K562 (cell line): ENCODE measurements at places on chromosomes 1 and 21.

DNA sequence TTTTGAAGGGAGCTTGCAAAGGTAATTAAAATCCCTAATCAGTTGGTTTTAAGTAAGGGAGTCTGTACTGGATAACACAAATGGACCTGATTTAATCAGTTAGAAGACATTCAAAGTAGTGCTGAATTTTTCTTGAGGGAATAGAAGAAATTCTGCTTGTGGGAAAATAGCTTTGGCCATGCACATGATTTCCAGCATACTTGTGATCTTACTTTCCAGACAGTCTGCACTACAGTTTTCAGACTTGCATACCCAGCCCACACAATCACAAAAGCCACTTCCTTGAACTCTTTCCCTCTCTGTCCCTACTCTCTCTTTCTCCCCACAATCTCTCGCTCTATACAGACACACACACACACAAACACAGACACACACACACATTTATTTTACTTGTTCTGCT is 852.1 kb downstream of the PLA2G4A start:
- no peak for DNase-seq

- DNase-seq = no peak
Observed at GRCh38 chr1:109782927-109783326, 19.2 kb upstream of the EPS8L3 start.

DNA sequence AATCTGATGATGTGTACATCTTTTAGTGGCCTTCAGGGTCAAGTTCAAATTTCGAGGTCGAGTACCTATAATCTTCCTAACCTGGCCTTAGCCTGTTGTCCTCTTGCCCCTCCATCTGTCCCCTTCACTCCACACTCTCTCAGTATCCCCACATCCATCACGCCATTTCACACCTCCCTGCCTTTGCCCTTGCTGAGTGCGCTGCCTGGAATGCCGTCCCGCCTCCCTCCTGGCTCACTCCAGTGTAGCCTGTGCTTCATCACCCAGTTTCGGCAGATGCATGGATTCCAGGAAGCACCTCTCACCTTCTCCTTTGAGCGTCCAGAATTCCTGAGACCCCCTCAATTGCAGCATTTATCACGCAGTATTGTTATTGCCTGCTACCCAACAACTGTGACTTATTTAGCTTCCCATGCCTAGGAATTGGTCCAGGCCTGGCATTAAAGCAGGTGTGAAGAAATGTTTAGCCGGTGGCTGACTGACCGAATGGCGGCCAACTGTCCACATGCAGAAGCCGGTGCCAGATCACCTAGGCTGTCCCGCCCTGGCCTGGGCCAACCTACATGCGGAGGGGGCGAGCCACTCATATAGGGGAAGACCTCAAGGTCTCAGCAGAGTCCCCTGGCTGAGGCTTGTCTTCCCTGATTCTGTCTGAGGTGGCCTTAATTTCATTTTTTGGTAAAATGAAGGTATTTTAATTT is 34.5 kb downstream of the MYOM3 start:
- no peak for DNase-seq

GRCh38 chr1:155002464-155003226 is at the start of gene ZBTB7B:
Gene ZBTB7B (plus strand): TSS chr1:155002802. CDS start chr1:155014661, 11,859 bp downstream.
- DNase-seq = peak; percentile 67

DNA sequence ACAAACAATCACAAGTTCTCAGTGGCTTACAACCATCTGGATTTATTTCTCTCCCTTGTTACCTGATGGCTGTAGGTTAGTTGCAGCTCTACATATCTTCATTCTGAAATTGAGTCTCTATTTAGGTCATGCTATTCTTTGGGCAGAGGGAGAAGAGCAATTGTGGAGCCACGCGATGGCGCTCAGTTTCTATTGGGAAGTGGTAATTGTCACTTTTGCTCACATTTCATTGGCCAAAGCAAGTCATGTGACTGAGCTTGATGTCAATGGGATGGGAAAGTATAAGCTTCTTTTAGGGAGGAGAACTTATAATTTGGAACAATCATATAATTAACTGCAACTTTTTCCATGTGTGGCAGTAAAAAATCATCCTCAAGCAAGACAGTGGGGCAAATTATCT is 166.5 kb downstream of the LMO4 start:
- DNase-seq = peak; percentile 42

DNA sequence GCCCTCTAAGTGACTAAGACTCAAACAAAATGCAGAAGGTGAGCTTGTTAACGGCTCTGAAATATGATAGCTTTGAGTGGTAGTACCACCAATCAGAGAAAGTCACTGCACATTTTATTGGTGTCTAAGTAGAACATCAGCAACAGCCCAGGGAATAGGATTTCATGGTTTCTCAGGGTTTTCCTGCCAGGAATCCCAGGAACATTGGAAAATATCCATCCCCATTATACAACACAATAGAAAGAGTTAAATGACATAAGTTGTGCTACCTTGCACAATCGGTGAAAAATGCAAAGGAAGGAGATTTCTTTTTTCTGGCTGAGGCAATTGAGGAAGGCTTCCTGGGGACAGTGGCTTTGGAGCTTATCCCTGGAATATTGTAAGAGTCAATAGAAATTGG is 283.1 kb downstream of the HLX start:
- no peak for DNase-seq

DNA sequence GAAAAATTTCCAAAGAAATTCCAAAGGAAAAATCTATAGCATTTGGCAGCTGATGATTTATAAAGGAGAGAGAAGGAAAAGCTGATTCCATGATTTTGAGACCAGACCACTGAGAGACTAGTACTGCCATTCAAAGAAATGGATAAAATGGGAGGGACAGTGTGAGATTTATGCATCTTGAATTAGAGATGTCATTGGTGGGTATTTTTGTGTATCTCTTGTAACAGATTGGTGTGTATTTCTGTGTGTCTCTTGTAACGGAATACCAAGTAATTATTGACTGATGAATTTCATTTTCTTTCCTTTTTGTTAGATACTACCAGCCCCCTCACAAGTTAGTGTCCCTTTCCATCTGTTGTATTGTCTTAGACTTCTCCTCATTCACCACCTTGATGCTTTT is 102.2 kb downstream of the OLFML2B start:
- no peak for DNase-seq

GRCh38 chr1:234302354-234302962 is 70.8 kb upstream of the COA6 start:
- no peak for DNase-seq

DNA sequence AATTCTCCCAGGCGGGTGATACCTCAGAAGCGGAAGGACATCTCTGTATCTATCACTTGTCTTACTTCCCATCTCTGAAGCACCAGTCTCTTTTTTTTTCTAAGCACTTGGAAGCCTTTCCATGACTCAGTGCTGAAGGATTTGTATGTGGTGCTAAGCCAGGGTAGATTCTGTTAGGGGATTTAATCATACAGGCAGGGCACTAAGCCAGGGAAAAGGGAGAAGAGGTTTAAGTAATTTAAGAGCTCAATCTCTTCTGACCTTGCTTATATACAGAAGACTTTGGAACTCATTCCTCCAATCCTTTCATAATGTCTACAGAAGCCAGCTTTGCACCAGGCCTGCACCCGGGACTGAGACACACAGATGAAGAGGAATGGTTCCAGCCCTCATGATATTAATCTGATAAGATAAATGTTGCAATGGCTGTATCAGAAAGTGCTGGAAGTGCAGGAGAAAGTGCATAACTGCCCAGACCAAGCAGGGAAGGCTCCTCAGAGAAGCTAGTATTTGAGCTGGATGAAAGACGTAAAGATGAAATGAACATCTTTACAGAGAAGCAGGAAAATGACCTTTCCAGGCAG is 11.0 kb downstream of the FAM163A start:
- no peak for DNase-seq

DNA sequence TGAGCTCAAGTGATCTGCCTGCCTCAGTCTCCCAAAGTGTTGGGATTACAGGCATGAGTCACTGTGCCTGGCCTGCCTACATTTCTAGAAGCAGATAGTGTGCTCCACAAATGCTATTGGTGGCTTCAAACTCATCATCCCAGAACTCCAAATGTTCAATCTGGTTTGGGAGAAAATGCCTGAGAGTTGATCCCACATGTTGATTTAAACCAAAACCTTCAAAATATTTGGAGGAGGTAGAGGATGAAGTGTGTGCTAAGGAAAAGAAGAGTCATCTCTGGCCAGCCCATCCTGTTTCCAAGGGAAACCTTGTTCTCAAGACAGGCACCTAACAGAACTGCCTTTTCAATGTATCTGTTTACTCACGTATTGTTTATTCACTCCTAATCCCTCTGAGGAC is 55.4 kb upstream of the GRHL3 start:
- DNase-seq = no peak

DNA sequence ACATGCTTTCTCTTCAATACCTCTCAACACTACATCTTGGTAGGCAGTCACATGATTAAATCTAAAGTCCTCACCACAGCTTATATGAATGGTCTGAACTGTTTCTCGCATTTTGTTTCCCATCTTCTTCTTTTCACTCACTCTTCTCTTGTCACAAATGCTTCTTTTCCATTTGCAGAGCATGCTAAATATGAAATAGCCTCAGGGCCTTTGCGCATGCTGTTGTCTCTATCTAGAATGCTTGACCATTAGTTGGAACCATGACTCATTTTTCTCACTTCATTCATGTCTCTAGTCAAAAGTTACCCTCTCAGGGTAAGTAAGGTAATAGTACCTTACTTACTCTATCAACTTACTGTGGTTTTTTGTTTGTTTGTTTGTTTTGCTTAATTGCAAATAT is 239.7 kb downstream of the PTPRC start:
- DNase-seq = no peak
